Anterior cingulate cortex (tissue), 58 donors: ENCODE measurements at places on chromosomes 6 and 20.

DNA sequence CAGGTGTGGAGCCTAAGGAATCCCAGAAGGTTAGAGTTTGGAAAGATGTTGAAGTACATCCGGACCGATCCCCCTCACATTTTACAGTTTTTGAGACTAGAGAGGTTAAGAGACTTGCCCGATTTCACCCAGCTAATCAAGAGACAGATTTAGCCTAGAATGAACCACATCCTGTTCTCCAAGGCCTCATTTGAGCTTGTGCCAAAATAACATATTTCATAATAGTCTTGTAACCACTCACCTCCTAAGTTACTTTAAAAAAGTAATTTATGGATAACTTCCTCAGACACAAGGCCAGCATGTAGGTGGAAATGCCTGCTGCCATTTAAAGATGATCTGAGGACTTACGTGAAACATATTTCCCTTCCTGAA is 39.8 kb upstream of the ARHGAP18 start:
- DNase-seq = no peak

- DNase-seq = no peak
These were observed 55.5 kb upstream of the CD93 start for GRCh38 chr20:23141450-23142161.

DNA sequence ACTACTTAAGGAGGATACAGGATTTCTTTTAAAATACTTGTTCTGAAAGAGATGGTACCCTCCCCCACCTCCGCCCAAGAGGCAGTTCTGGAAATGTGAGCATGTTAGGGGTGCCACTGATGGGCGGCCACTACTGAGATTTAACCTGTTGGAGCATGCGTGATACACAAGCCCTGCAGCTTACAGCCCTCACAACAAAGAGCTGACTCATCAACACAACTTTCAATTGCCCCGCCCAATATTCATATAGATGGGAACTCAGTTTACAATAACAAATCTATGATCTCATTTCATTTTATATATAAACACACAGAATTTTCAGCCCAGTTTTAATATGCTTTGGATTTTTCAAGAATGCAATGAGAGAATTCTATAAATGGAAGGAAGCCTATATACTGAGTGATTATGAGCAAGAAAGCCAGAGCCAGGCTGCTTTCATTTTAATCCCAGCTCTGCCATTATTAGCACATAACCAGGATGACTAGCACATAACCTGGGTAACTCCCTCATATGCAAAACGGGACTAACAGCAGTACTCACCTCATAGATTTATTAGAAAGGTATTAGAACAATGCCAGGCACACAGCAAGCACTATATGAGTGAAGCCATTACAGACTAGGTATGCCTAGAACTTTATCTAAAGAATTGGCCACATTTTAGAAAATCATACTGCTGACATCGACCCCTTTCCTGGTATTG is 45.6 kb upstream of the IPCEF1 start:
- DNase-seq = no peak

- no peak for DNase-seq
These were observed 187.7 kb downstream of the ZDHHC14 start for GRCh38 chr6:157568702-157569101.

DNA sequence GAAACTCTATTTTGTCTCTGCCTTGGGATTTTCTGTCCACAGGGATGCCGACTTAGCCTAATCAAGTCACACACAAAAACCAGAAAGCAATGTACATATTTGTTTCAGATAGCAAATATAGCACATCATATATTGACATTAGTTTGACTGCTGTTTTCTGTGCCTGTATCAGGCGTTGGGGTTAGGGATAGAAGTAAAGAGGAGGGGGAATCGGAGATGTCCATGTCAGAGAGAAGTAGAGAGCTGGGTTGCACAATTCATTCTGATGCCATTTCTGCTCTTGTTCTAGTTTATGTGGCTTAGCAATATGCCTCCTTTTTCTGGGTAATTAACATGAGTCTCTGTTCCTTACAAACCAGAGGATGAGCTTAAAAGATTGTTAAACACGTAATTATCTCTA is 14.7 kb upstream of the IPCEF1 start:
- DNase-seq = no peak

- no peak for DNase-seq
These were observed 25.6 kb downstream of the WRNIP1 start for GRCh38 chr6:2790588-2791449.

GRCh38 chr20:46215913-46216707 is 92.2 kb downstream of the CDH22 start:
- no peak for DNase-seq

DNA sequence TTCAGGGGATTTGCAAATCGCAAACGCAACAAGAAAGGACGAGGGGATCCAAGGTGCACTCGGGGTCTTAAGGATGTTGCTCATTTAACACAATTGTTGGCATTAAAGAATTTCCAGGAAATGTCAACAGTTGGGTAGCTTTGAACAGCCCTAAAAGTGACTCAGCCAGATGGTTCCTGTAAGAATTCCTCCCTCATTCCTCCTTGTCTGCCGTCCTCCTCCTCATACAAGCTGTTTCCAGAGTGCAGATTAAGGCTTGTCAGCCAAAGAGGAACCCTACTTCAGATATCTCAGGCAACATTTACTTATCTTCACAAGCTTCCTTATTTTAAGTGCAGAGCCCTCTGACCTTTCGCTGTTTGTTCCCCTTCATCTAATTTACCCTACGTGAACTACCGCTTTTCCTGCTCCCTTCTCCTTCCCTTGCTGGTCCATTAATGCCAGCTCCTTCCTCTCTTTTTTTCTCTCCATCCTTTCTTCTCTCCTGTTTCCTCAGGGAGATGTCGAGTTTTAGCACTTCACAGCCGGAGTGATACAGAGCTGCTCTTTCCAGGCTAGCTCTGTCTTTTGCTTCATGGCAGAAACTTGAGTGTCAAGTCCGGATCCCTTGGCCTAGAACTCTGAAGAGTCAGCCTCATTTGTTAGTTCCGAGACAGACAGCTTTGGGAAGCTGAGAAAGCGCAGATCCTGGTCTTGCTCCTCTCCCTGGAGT is 26.1 kb upstream of the TBC1D7 start:
- DNase-seq = no peak

DNA sequence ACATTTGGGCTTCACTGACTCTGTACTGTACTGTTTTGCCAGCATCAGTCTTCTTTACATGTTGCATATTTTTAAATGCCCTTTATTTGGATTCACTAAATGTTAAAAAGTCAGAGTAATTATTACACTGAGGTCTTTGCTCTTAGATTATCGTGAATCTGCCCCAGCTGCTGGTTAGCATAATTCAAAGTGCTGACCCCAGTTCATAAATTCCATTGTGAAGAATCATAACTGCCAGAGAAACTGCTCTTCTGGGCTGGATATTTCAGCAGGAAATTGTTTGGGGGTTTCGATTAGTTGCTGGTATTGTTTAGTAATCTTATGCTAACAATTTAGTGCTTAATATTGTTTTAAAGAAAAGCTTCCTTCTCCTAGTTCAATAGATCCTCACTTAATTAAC is 682.1 kb upstream of the MAP3K7 start:
- DNase-seq = no peak

DNA sequence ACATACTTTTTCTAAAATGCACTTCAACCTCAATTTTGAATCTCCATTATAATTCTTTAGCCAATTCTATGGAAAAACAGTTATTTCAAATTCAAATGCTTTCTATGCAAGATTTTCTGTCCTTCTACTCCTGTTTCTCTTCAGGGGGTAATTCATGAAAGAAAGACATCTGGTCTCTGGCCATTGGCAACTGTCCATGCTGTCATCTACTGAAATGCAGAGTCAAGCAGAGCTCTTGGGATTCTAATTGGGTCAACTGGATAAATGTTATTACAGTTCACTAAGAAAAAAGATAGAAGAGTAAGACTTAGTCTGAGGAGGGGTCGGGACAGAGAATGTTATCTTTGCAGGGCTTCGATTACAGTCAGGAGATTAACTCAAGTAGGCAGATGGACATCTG is 22.0 kb upstream of the BMP5 start:
- DNase-seq = no peak

DNA sequence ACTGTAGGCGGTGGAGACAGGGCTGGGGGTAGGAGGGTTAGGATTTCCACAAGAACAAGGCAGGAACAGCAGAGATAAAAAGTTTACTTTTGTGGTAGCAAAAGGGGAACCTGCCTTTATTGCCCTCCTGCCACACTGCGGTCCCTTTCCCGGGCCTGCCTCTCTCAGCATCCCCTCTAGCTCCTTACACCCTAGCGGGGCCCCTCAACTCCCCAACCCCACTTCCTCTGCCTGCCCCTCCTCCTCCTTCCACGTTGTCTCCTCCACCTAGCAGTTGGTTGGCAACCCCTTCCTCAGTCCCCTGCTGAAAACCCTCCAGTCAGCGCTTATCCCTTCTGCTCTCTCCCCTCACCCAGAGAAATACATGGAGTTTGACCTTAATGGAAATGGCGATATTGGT is 714 bp downstream of the AIF1 start:
- DNase-seq = no peak

- no peak for DNase-seq
These were observed 90.6 kb downstream of the TIAM2 start for GRCh38 chr6:155085582-155086257.

GRCh38 chr20:59259946-59260345 is 40.5 kb upstream of the EDN3 start:
- no peak for DNase-seq

- DNase-seq = no peak
These were observed 53.3 kb downstream of the SLC23A2 start for GRCh38 chr20:4947817-4948559.

GRCh38 chr6:132088150-132088549 is 137.0 kb upstream of the CCN2 start:
- DNase-seq = no peak

DNA sequence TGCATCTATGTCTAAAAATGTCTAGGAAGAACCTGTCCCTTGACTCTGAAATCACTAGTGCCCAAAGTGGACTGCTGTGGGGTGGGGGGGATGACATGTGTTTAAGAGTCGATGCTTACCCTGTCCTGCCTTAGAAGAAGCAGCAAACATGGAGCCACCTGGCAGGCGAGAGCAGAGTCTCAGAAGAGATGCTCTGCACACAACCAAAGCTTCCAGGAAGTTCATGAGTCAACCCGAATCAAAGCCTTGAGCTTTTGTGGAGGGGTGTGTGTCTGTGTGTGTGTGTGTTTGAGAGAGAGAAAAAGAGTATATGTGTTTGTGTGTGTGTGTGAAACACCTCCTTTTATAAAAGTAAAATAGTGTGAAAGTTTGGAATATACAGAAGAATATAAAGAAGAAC is 269.9 kb downstream of the ALDH8A1 start:
- no peak for DNase-seq

- DNase-seq = no peak
These were observed 11.4 kb downstream of the FOXS1 start for GRCh38 chr20:31833931-31834521.

- no peak for DNase-seq
These were observed 529.8 kb downstream of the MAFB start for GRCh38 chr20:40159276-40159675.

GRCh38 chr20:24357177-24357576 is 112.3 kb upstream of the SYNDIG1 start:
- DNase-seq = no peak
